GM23338 (cell line): ENCODE measurements at places on chromosomes 11 and 22.

- no peak for DNase-seq
Observed at GRCh38 chr22:23246982-23247766, 66.9 kb downstream of the BCR start.

DNA sequence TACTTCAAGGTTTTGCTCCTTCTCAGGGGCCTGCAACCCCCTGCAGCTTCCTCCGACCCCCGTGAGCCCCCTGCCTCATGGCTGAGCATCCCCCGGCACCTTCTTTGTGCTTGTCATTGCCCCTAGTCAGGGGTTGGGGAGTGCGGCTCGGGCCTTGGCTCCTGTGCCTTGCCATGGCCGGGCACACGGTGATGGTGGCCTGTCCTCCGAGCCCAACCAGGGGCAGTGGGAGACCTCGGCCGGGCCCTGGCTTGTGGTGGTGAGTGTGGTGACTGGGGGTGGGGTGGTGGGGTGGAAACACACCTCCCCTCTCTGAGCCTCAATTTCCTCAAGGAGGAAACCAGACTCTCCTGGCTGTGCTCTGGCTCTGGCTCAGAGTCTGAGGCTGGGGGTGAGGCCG lies 1.5 kb upstream of the MRGPRG start:
- no peak for DNase-seq

DNA sequence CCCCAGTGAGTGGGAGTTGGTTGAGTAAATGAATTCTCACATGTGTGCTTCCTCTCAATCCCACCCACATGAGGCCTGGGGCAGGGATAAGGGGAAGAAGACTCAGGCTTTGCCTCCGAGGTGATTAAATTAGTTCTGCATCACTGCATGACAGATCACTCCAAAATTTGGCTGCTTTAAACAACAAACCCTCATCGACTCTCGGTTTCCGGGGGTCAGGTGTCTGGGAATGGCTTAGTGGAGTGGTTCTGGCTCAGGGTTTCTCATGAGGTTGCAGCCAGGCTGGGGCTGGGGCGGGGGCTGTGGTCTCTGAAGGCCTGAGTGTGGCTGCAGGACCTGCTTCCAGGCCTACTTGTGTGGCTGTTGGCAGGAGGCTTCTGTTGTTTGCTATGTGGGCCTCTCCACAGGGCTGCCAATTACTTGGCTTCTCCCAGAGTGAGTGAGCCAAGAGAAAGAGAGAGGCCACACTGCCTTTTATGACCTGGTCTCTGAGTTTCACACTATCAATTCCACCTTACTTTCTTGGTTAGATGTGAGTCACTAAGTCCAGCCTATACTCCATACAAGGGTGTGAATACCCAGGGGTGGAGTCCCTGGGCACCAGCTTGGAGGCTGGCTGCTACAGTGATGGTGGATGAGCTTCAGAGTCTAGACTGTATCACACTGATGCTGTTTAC lies 15.9 kb downstream of the MOGAT2 start:
- DNase-seq, result no peak

DNA sequence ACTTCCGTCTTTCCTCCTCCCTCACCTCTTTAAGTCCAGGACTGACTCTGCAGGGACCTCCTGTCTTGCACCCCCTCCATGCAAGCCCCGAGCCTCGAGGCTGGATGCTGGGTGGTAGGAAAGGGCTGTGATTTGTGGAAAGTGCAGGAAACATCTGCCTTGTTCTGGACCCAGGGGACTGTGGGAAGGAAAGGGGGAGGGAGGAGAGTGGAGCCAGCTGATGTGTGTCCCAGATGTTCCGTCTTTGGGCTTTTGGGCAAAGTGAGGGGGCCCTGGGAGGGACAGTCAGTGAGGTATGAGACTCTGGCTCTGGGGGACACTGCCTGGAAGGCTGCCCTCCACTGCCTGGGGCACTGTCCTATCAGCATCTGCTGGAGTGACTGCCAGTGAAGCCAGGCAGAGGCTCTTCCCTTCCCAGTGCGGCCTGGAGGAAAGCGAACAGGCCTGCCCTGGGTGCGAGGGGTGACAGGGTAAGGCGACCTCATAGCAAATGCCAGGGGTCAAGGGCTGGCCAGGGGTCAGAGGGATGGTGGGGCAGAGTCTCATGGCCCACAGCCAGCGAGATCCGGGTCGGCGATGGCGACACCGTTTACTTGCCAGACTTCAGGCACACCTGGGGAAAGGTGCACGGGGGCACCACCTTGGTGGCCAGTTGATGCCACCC lies 1.7 kb downstream of the MRGPRD start:
- no peak for DNase-seq

DNA sequence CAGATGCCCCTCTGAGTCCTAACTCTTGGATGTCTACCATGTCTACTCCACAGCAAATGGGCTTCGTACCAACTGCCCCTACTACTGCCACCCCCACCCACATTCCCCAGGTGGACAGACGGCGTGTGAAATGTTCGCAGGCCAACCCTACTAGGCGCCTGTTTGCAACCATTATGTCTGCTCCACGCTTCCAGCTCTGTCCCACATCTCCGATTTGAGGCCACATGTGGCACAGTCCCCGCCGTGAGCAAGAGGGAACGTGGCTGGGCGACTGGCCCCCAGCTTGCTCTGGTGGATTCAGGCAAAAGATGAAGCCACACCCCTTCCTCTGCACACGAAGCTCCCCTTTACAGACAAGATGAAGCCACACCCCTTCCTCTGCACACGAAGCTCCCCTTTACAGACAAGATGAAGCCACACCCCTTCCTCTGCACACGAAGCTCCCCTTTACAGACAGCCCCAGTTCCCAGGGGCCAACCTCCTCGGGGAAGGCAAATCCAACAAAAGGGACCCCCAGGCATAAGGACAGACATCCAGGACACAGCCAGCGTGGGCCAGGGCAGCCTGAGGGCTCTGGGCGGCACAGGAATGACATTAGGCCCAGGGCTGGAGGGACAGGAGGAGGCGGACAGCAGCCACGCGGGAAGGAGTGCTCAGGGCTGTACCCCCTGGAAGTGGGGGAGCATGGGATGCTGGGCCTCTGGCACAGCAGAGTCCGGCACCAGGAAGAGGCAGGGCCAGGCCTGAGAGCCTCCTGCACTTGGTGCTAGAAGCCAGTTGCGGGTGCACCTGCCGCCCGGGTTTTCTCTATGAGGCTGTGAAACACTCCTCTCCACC lies 106.2 kb downstream of the SHANK2 start:
- no peak for DNase-seq

DNA sequence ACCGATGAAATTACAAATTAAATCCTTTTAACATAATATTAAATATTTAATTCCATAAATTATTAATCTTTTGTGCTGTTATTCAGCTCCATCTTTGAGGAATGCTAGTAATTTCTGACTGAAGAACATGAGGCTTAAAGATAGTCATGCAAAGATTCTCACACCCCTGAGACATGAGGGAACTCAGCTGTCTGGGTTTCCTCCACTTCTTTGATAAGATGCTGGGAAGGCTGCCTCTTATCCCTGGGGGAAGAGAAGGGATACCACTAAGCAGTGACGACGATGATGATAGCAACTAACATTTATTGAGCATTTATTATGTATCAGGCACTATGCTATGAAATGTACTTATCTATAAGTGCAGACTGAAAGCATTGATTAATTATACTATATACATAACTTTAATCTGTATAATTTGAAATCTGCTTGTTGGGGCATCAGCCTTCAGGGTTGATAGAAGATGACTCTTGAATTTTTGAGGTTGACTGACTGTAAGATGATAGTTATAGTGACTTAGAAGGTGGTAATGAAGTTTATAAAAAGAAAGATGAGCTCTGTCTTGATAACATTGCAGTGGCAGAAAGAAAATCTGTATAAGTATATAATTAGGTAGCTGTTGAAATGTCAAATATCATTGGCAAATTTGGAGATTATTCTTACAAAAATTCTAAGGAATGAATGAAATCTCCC lies 78.4 kb downstream of the SIK2 start:
- no peak for DNase-seq

DNA sequence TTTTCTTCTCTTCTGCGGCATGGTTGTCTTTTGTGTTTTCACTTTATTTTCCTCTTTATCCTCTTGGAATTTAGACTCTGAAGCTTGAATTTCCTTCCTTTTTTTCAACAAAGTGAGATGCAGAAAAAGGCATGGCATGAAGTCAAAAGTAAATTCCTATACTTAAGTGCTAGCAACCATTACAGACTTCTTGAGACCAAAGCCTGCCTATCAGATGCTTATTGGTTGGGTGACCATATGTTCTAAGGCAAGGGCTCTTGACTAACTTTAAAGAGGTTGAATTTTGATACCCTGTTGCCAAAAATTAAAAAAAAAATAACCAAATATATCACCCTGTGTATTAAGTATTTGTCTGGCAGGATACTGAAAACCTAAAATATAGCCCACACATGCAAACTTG lies 237.4 kb downstream of the TMEM135 start:
- no peak for DNase-seq

DNA sequence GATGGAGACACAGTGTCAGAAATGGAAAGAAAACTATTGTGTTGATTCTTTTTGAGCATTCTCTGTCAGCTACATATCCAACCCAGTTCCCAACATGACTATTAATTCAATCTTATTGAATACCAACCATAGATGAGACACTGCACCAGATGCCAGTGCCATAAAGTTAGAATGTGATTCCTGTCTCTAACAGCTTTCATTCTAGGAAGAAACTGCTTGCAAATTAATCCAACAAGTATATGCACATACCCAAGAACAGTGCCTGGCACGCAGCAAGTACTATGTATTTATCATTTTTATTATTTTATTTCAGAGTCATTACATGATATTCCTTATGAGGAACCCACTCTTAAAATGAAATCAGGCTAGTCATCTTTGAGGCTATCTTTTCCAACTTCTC lies 34.5 kb downstream of the SLC5A12 start:
- DNase-seq, result no peak

- peak; percentile 61 for DNase-seq
Observed at GRCh38 chr11:131910523-131911387, 540.3 kb downstream of the NTM start.
